ENCODE measurements at places on chromosomes 2 and 18. TPM values are rescaled to one million over a fixed set of nuclear protein-coding genes. Genes with fewer than 3 reads are reported as not detected.

CFC1 gene
- not detected for polyA plus RNA-seq

DNA sequence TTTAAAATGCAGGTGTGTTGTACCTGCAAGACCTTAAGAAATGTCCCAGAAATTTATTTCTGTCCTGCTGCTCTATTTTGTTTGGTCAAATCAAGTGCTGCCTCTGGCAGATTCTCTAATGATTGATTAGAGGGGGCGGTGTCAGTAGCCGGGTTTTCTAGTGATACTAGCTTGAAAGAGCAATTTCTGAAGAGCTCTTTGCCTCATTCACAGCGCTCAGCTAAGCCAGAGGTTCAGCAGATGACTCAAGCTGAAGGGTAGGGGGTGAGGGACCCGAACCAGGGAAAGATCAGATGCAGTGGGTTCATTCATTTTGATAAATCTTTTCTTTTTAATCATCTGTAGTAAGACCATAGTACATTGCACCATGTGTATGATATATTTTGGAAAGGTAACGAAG lies 15.0 kb downstream of the ZBTB7C start:
- DNase-seq = no peak

GRCh38 chr2:173854840-173855239 lies 110.3 kb downstream of the SP3 start:
- DNase-seq = no peak

TMEM17 gene
- 4.5 TPM for polyA plus RNA-seq

- DNase-seq = no peak
Observed at GRCh38 chr2:226835420-226835795, 446 bp upstream of the RHBDD1 start.

FOXD4L1 gene
- 0.26 TPM for polyA plus RNA-seq

Data from renal pelvis (tissue), 12 donors.